Cerebellar cortex (tissue), 1 donor: ENCODE measurements at places on chromosomes 4 and X.

GRCh38 chr4:162959046-162959445 lies 207.6 kb downstream of the NAF1 start:
- DNase-seq: no peak

DNA sequence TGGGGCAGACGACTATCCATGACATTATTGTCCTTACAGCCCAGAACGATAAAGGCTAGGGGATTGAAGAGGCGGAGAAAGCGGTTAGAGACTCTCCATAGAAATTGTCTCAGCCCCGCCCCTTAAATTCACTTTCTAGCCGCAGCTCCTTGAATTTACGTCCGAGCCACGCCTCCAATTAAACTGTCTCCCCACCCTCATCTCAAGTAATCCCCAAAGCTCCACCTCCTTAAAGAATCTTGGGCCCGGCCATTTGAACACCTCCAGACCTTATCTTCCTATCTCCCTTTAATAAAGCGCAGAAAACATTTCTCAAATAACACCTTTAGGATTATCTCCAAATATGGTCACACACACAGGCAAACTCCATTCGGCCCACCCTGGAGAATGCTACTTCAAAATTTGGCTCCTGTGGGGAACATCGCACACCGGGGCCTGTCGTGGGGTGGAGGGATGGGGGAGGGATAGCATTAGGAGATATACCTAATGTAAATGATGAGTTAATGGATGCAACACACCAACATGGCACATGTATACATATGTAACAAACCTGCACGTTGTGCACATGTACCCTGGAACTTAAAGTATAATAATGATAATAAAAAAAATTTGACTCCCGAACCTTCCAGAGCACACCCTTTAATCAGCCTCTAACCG lies 7.2 kb upstream of the MAGIX start:
- DNase-seq: peak; percentile 88

- DNase-seq: no peak
Observed at GRCh38 chr4:151227172-151227571, 49.8 kb upstream of the PRSS48 start.

- DNase-seq: no peak
Observed at GRCh38 chr4:153950100-153950979, 161.5 kb upstream of the SFRP2 start.

DNA sequence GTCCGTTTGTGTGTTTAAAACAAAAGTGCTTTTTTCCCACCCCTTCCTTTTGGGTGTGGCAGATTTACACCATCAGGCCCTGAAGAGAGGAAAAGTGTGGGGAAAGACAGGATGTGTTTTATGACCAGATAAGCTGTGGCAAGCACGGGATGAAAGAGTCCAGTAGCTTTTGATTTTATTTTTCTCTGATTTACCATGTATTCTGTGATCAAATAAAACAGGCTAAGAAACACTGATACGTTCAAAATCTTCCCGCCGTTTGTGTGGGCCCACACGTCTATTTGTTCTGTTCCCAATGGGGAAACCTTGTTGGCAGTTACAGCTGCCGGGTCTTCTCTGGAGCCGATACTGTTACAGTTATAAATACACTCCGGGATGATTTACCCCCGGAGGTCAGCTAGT lies 10.8 kb downstream of the LRP2BP start:
- no peak for DNase-seq

GRCh38 chr4:5895287-5895686 lies 2.4 kb upstream of the CRMP1 start:
- DNase-seq: no peak

DNA sequence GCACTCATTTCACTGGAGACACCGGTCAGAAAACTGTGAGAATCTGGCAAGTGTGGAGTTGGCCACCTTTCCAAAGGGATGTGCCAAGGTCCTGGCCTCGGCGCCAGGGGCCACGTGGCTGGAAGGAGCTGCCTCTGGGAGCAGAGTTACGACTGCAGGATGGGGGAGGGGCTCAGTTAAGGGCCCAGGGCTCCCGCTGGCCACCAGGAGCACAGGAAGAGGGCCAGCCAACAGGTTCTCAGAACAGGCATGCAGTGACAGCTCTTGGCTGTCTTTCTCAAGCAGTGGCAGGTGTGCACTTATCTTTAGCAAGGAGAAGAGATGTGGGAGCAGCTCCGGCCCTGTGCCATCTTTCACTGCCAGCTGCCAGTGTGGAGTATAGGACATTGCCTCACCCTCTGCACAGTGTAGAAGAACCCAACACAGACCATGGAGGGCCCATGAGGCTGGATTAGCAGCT lies 115.9 kb upstream of the RBPJ start:
- DNase-seq: no peak

GRCh38 chr4:80204433-80205011 lies 7.2 kb downstream of the PRDM8 start:
- DNase-seq: no peak

- no peak for DNase-seq
Observed at GRCh38 chr4:87058356-87059073, 123.7 kb downstream of the AFF1 start.

DNA sequence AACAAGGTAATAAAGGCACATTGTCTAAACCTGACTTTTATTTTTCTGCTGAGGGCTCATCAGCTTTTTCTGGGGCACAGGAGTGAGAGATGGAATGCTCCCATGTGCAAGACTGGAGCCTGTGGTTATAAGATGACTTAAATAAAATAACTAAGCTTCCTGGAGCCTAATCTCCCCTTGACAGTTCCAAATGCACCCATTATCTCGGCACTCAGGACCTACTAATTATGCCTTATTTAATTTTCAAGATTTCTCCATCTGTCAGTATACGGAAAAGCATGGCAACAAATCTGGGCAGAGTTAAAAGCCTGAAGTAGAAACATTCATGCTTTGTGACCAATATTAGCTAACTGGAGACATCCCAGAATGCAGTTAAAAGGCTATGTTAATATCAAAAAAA lies 416.7 kb upstream of the TEX13C start:
- peak; percentile 28 for DNase-seq

DNA sequence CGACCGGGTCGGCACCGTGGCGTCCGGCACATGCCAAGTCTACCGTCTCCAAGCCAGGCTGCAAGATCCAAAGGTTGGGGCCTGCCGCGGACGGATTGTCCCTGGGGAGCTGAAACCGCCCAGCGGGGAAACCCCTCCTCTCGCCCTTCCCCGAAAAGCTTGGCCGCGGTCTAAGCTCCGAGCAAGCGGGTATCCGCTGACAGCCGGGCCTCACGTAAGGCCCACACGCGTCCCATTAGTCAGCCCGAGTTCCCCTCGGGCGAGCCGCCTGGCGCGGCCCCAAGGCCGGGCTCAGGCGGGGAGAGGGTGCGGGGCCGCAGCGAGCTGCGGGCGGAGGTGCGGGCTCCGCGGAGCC lies 6.8 kb upstream of the BCOR start:
- DNase-seq: no peak

DNA sequence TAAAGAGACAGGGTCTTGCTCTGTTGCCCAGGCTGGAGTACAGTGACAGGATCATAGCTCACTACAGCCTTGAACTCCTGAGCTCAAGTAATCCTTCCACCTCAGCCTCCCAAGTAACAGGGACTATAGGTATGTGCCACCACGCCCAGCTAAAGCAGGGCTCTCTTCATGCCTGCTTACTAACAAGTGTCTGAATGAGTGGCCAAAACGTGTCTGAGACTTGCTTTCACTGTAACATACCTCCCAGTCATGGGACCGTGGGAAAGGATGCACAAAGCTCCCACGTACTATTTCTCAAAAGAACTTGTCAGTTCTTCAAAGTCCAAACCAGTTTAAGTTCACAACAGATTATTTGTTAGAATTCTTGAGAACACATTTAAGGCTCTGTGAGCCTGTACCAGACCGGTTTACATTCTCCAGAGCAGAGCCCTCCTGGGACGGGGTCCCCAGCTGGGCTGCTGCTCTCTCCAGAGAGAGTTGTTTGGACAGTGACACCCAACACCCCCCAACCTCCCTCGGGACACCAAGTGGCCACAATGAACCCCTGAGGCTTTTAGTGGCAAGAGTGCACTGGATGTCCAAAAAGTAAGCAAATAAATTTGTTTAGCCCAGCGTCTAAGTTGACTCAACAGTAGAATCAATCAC lies 24.1 kb downstream of the SH3KBP1 start:
- no peak for DNase-seq

DNA sequence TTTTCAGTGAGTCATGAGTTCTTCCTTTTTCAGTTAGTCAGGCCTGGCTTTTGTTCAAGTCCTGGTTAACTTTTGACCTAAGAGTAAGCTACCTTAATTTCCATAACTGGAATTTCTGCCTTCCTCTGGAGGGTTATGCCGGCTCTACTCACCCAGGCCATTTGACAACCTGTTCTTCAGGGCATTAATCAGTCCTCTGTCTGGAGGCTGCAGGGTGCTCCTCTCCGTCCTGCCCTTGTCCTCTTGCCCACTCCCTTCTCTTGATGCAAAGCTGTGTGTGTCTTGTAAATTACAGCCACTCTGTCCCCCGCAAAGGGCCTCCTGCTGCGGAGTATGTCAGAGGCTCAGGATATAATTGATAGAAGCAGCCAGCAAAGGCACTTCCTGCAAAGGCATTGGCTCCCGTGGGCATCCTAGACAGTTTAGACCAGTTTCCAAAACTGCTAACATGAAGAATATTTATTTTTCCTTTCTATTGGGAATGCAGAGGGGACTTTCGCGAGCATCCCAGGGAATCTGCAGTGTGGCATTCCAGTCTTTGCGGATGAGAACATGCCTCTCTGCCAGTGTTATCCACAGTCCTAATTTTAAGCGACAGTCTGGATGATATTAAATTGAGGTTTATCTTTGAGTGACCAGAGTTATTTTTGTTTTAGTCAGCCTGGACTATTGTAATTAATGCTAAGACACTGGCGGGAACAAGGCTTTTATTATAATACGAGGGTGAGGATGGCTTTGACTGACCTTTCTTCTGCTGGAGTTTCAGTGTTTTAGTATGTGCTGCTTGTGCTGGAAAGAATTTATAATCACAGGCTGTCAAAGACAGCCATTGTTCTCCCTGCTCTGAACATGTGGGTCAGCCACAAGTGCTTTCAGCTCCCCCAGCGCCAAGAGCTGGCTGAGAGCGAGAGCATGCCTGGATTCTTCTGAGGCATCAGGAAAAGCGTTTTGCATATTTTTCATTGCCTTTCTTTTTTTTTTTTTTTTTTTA lies 74.2 kb downstream of the LIMCH1 start:
- peak; percentile 38 for DNase-seq

GRCh38 chr4:85964298-85964697 lies 395.6 kb downstream of the MAPK10 start:
- DNase-seq: no peak

GRCh38 chr4:93313197-93313596 lies 515.4 kb upstream of the ATOH1 start:
- no peak for DNase-seq

GRCh38 chr4:74540193-74540592 lies 95.3 kb downstream of the AREG start:
- no peak for DNase-seq
